ENCODE measurements at places on chromosomes 16 and 17.

GRCh38 chr16:19781226-19781625, 63.2 kb downstream of the IQCK start:
- no peak for DNase-seq

GRCh38 chr17:17479209-17479608, 2.4 kb downstream of the MED9 start:
- DNase-seq = no peak

DNA sequence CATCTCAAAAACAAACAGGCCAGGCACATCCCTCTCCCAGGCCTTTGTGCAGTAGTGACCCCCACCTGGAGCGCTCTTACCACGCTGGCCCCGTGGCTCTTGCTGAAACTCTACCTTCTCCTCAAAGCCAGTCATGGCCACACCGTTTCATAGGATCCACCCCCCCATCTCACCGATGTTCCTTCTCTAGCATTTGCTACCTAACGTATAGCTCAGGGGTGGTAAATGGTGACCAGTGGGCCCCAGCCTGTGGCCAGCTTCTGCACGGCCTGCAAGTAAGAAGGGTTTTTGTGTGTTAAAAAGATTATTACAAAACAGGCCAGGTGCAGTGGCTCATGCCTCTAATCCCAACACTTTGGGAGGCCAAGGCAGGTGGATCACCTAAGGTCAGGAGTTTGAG, 43.8 kb downstream of the RMI2 start:
- no peak for DNase-seq

GRCh38 chr16:57308041-57308440, 23.6 kb upstream of the PLLP start:
- no peak for DNase-seq

- DNase-seq = peak; percentile 62
These were observed 834 bp upstream of the TXNDC11 start for GRCh38 chr16:11743308-11744074.

- DNase-seq = no peak
These were observed 126.0 kb downstream of the RAB11FIP4 start for GRCh38 chr17:31517524-31517923.

DNA sequence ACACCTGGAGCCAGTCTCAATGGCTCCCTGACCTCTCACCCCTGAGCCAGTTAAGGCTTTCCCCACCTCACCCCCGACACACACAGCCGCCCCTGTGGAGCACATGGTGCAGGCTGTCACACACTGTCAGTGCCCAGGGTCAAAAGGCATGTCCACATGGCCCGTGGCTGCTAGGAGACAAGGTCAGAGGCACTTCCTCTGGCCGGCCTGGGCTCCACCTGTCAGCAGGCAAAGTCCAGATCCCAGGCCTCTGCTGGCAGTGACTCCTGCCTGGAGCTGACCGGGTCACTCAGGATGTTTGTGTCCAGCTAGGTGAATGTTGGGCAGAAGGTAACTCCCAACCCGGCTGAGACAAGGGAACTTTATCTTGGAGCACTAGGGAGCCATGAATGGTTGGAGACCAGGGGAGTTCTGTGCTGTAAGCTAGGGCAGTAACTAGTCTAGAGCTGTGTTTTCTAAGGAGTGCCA, 6.0 kb downstream of the SREBF1 start:
- DNase-seq = no peak

DNA sequence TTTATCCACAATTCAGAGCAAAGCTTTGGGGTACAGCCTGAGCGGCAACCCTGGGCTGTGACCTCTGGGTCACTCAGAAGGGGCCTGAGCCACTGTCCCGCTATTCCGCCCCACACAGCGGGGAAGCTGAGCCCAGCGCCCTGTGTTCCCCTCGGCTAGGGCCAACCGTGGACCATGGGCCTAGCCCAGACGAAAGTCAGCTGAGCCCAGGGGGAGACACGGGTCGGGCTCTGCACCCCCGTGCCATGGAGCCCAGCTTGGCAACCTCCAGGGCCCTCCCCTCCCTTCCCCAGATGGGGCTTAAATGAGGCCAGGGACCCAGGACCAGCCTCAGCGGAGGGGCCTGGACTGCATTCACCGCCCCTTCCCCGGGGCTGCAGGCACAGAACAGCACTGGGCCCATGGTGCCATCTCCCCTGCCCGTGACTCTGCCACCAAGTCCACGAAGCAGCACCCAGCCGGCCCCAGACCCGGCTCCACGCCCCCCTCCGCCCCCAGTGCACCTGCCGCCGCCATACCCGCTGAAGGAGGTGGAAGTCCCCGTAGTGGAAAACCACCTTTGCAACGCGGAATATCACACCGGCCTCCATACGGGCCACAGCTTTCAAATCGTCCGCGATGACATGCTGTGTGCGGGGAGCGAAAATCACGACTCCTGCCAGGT, 1.8 kb downstream of the TPSD1 start:
- DNase-seq = no peak

- DNase-seq = no peak
These were observed 27.2 kb downstream of the MARCHF10 start for GRCh38 chr17:62780951-62781350.
